ENCODE measurements at places on chromosomes 1 and 21.

DNA sequence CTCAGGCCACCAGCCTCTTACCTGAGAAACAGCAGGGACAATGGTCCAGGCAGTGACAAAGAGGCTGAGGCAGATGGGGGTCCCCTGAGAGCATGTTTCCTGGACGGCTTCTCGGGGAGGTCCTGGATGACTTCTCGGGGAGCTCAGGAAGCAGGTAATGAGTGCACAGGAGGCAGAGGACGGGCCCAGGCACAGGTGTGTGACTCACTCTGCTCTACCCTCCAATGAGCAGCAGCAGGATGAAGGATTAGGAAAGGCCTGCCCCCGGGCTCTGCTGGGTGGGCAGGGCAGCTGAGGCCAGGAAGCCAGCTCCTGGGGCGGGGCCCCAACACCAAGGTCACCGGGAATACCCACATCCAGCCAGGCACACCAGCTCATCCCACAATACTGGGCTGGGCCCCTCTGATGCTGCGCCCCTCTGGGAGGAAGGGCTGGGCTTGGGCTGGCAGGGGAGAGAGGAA is 17.2 kb upstream of the PTAFR start:
- no peak for DNase-seq

- DNase-seq, result no peak
Measured at GRCh38 chr1:227726924-227727599, 8.0 kb downstream of the JMJD4 start.

GRCh38 chr1:119582801-119583200 is 65.3 kb downstream of the ZNF697 start:
- DNase-seq, result no peak

DNA sequence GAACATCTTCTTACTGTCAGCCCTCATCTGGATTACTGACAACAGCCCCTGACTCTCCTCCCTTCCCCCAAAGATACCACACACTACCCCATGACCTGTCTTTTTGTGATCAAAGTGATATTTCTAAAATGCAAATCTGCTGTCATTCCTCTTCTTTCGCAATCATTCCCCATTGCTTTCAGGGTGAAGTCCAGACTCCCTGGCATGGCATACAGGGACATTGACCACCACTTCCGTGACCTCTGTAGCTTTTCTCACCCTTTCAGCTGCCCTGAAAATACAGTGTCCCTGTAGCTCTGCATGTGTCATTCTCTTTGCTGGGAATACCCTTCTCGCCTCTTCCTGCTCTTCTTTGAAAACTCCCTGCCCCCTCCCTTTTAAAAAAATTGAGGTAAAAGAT is 4.1 kb downstream of the SERINC2 start:
- DNase-seq, result no peak

DNA sequence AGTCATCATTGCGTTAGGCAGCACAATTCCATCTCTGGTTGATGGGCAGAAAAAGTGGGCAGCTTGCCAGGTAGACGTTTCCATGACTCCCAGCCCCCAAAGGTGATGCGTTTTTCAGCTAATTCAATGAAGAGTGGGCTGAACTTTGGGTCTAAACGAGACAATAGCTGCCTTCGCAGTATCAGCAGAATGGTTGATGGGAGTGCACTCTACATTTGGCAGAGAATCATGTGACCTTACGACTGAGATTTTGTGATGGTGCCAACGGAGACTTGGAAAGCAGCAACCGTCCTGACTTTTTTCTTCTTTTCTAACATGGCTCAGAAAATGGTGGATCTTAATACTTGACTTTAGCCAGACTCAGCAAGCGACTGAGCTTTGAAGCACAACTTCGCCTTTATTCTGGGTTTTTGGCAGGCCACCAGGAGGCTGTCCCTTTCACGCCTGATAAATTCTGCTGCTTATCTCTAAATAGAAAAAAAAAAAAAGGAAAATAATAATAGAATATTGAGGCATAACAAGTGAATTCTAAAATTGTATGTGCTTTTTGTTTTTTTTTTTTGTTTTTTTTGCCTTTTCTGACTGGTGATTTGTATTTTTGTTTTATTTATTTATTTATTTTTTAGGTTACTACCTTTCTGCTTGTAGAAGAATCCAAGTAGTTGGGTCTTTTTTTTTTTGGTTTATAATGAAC is 804.8 kb downstream of the USP25 start:
- no peak for DNase-seq

DNA sequence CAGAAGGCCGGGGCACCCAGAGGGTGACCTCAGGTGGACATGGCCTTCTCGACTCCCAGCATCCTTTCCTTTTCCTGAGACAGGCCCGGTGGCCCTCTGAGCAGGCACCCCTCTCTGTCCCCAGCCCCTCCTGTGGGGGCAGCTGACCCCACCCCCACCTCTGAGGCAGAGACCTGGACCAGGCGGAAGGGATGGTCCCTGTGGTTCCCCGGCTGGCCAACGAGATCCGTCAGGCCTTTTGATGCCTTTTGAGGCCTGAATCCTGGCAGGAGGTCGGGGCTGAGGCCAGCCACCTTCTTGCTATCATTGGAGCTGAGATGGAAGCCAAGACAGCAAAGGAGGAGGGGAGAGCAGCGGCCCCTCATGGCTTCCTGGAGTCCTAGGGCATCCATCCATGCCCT is 50.2 kb upstream of the ACTRT2 start:
- no peak for DNase-seq

GRCh38 chr1:20124456-20125057 is 5.2 kb upstream of the PLA2G2D start:
- DNase-seq, result no peak

DNA sequence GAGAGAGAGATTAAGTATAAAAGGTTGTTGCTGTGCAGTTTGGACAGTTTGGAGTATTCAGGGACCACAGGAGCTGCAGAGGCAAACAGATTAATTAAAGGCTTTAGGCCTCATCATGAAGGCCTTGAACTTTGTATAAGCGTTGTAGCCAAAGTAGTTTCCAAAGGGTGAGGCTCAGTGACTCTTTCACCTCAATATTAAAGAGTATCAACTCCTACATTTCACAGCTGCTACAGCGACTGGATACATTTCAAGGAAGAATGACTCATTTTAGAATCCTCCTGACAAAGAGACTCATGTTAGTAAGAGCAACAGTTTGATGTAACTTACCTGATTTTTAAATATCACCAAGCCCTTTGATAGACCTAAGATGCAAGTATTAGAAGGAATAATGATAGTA is 355.5 kb downstream of the HLX start:
- no peak for DNase-seq

- no peak for DNase-seq
Measured at GRCh38 chr1:21278208-21278859, 11.9 kb downstream of the ECE1 start.

DNA sequence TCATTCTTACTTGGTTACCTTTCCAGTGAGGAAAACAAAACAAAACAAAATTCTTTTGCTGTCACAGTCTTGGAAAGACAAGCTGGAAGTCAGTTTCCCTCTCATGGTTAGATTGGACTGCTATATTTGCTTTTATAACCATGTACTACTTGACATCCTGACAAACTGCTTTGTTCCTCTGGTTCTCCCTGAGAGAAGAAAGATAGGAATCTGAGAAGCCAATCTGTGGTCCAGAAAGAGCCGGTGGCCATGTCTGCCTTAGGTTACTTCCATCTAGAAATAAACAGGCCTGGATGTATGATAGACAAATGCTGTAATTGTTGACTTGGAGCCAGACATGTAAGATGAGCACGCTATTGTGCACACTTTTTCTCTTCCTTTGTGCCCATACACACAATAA is 330.0 kb downstream of the BRINP3 start:
- DNase-seq, result no peak

DNA sequence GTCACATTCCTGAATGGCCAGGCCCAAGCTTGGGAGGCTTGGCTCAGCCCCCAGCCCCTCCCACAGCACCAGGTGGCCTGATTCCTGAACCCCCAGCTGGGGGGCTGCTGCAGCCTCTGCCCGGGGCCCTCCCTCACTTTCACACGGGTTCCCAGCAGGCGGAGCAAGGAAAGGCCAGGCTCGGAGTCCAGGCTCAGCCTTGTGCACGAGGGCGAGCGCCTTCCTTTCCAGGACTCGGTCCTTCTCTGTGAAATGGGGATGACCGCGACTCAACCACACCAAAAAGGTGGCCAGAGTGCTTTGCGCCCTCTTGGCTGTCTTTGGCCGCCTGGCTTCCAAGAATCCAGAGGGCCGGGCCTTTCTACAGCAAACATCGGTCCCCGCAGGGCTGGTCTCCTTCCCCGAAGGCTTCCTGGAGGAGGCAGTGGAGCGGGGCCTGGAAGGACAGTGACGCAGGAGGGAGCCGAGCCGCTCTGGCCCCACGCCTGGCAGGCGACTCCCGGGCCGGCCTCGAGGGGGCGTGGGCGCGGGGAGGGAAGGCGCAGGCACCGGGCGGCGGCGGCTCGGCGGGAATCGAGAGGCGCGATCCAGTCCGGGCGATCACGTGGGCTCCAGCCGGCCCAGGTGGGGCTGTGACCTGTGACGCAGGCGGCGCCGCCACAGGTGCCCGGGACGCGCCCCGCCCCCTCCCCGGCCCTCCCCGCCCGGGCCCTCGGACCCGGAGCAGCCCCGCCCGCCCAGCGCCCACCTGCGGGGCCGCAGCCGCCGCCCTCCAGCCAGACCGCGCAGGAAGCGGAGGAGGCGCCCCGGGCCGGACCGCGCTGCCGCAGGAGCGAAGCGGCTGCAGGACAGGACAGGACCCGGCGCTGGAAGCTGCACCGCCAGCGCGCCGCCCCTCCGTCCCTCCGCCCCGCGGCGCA is at the start of gene ARHGEF16:
TSS of gene ARHGEF16 (plus strand) at position 775 of the 920 bp plus-strand sequence. CDS start 8,420 bp downstream, outside the sequence.
- peak; percentile 13 for DNase-seq

GRCh38 chr1:156599811-156600210 is 1.5 kb downstream of the GPATCH4 start:
- DNase-seq, result peak; percentile 21

DNA sequence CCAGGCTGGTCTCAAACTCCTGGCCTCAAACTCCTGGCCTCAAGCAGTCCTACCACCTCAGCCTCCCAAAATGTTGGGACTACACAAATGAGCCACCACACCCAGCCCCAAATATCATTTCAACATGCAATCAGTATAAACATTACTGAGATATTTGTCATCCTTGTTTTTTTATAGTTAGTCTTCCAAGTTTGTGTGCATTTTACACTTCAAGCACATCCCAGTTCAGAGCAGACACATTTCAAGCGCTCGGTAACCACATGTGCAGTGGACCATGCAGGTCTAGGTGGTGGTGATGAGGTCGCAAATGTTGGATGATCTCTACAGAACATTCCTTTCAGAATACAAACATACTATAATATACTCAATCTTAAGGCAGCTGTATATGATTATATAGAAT is 23.8 kb upstream of the APP start:
- no peak for DNase-seq

DNA sequence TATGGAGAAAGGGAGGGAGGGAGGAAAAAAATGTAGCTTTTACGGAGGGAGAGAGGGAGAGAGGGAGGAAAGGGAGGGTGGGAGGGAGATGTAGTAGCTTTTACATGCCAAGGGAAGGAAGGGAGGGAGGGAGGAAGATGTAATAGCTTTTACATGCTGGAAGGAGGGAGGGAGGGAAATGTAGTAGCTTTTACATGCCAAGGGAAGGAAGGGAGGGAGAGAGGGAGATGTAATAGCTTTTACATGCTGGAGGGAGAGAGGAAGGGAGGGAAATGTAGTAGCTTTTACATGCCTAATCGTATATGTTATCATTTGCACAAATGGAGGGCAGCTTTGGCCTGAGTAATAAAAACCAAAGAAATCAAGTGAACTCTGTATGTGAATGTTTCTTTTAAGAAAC is 35.6 kb downstream of the EEIG2 start:
- DNase-seq, result no peak

DNA sequence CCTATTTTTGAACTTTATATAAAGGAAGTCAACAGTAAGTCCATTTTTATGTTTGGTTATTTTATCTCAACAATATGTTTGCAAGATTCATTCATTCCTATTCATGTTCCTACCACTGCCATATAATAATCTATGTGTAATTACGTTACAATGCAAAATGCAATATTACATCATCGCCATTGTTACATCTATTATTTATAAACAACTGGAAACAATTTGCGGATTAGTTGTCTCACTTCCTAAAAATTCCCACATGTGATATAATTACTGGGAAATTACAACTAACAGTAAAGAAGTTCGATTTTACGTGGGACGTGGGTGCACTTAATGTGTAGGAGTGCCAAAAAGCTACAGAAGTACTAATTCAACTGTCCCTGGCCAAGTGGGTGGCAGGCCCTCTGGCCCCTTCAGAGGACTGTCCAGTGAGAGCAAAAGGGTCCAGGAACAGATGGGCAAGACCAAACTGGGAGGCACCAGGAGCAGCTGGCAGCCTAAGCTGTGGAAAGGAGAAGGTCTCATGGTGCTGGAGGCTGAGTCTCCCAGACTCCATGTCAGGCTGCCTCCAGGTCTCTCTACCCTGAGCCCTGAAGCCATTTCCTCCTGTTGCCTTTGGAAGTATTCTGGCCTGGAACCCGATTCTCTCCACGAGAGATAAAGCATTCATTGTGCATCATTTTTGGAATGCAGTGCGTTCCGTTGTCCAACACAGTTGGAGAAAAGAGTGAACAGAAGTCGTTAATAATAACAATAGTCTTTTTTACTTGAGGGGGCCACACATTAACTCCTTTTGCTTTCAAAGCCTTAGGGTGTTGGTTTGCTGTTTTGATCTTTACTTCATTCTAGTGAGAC is 42.9 kb downstream of the TNNT2 start:
- no peak for DNase-seq

DNA sequence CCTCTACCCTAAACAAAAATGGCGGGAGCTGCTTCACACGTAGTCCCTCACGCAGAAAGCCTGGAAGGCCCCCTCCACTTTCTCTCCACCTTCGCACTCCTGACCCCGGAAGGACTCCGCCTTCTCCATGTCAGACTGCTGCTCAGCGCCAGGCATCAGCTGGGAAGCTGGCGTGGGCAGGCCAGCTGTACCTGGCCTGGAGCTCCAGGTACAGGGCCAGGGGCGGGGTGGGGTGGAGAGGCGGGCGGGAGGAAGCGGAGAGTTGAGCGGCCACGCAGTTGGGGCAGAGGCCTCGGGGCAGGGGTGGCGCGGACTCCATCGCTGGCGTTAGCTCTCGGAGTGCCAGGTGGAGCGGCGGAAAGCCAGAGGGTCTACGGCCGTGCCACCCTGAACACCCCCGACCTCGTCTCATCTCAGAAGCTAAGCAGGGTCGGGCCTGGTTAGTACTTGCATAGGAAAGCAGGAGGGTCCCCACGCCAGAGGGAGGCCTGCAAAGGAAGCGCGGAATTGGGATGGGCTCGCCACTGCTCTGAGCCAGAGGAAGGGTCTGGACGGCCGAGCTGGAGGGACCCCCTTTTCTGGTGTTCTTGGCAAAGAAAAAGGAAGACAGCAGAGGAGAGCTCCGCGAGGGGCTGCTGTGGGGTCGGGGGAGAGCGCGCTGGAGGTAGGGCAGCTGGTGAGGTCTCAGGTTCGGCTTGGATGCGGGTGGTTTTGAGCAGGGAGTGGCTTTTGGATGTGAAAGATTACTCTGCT is at the start of gene MIGA1:
TSS of gene MIGA1 (plus strand) at position 121 of the 753 bp plus-strand sequence. CDS start 3,604 bp downstream, outside the sequence.
- DNase-seq, result peak; percentile 87

- no peak for DNase-seq
Measured at GRCh38 chr1:201126832-201127754, at the start of gene ASCL5. TSS of gene ASCL5 (minus strand) at chr1:201127184. CDS start at chr1:201115372, 11,812 bp downstream.

GRCh38 chr1:185556561-185556960 is 177.6 kb upstream of the HMCN1 start:
- DNase-seq, result no peak

GRCh38 chr1:171434717-171435346 is 50.5 kb upstream of the PRRC2C start:
- peak; percentile 8 for DNase-seq

All from CD4-positive, CD25-positive, alpha-beta regulatory T cell (primary cell).